ENCODE measurements at places on chromosomes 12 and 14.

DNA sequence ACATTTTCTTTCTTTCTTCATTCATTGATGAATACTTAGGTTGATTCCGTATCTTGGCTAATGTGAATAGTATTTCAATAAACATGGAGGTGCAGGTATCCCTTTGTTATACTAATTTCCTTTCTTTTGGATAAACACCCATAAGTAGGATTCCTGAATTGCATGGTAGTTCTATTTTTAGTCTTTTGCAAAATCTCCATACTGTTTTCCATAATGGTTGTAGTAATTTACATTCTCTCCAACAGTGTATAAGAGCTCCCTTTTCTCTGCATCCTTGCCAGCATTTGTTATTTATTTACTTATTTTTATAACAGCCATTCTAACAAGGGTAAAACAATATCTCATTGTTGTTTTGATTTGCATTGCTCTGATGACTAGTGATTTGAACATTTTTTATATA lies 36.6 kb downstream of the PIK3C2G start:
- DNase-seq, result no peak

DNA sequence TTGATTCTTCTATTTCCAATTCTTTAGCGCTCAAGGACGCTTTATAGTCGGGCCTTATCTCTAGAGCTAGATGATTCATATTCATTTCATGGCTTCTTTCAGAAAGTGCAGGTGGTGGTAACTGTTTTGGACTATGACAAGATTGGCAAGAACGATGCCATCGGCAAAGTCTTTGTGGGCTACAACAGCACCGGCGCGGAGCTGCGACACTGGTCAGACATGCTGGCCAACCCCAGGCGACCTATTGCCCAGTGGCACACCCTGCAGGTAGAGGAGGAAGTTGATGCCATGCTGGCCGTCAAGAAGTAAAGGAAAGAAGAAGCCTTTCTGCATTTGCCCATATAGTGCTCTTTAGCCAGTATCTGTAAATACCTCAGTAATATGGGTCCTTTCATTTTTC lies 241.9 kb downstream of the PAWR start:
- no peak for DNase-seq

DNA sequence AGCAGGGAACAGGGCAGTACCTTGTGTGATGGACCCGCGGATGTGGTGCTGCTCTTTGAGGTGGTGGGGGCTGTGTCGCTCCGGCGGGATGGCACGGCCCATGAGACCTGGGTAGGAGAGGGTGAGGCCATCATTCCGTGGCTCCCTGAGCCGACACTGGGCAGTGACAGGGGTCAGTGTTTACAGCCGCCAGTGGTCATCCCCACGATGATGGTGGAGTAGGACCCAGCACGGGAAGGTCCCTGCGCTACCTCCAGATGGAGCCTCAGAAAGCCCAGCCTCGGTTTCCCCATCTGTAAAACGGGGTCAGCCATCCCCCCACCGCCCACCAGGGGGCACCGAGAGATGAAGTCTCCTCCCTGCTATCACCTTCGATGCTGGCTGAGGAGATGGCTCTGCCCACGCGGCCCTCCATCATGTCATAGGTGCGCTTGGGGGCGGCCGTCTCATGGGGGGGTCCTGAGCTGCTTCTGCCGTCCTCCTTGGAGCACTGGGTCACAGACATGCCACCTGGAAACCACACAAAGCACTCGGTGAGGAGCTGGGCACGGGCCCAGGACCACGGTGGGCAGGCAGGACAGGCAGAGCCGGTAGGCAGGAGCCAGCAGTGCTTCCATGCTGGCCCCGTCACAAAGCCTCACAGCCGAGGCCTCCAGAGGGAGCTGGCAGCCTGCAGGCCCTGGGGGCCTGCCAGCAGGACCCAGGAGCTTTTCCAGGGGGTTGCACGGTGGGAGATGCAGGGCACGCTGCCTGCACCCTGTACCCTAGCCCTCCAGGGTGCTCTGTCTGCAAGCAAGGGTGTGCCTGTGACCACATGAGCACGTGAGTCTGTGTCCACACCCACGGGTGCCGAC lies 53.1 kb downstream of the RFLNA start:
- peak; percentile 38 for DNase-seq

- peak; percentile 69 for DNase-seq
Observed at GRCh38 chr14:68782091-68782981, 10.5 kb downstream of the ZFP36L1 start.

- no peak for DNase-seq
Observed at GRCh38 chr12:29717540-29718100, 66.1 kb downstream of the TMTC1 start.

DNA sequence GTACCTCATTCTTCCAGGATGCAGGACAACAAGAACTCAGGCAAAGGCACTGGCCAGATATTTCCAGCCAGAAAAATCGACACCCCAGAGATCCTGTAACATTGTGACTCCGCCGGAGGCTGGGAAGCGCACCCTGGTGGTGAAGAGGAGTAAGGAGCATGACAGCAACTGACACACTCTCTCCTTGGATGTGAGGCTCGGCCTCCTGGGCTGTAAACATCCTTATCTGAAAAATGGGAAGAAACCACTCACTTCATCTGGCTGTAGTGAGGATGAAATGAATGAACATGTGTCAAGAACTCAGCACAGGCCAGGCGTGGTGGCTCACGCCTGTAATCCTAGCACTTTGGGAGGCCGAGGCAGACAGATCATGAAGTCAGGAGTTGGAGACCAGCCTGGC lies 27.5 kb downstream of the TCHP start:
- peak; percentile 58 for DNase-seq

GRCh38 chr12:108194585-108194984 lies 65.5 kb downstream of the WSCD2 start:
- DNase-seq, result no peak

- no peak for DNase-seq
Observed at GRCh38 chr14:100615736-100616695, 28.8 kb upstream of the BEGAIN start.

DNA sequence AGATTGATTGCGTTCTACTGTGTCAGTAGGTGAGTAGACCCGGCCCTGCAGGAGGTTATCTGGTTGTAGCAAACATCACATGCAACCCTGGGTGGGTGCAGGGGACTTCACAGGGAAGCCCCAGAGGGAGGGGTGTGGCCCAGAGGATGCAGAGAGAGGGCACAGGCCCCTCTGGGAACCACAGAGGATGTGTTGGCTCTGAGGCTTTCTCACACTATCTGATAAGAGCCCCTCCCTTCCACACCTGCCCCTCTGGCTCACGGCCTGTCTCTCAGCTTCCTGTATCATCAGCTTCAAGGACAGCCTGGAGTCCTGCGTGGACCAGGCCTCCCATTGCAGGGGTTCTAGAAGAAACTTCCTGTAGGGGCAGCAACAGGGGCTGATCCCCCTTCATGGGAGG lies 101.9 kb downstream of the RIN3 start:
- peak; percentile 51 for DNase-seq

GRCh38 chr14:92389598-92390158 lies 66.7 kb downstream of the SLC24A4 start:
- DNase-seq, result no peak

DNA sequence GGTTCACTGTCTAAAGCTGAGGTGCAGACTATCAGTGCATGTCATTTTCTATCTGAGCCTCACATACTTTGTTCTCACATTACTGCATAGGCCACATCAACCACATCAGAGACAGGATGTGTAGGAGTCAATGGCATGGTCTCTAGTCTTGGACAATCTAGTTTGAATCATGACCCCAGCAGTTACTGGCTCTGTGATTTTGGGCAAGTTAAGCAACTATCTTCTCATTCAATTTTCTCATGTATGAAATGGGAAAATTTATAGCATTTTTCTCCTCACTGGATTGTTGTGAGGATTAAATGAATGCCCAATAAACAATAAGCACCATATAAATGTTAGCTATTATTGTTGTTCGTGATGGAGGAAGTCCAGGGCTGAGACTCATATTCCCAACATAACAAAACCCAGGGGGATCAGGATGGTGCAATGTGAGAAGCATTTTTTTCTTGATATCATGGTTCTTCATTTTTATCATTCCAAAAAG lies 432.6 kb downstream of the LRIG3 start:
- DNase-seq, result no peak

GRCh38 chr14:95097385-95097784 lies 59.9 kb downstream of the DICER1 start:
- DNase-seq, result no peak

GRCh38 chr14:36006623-36007022 lies 169.9 kb downstream of the PTCSC3 start:
- DNase-seq, result no peak

DNA sequence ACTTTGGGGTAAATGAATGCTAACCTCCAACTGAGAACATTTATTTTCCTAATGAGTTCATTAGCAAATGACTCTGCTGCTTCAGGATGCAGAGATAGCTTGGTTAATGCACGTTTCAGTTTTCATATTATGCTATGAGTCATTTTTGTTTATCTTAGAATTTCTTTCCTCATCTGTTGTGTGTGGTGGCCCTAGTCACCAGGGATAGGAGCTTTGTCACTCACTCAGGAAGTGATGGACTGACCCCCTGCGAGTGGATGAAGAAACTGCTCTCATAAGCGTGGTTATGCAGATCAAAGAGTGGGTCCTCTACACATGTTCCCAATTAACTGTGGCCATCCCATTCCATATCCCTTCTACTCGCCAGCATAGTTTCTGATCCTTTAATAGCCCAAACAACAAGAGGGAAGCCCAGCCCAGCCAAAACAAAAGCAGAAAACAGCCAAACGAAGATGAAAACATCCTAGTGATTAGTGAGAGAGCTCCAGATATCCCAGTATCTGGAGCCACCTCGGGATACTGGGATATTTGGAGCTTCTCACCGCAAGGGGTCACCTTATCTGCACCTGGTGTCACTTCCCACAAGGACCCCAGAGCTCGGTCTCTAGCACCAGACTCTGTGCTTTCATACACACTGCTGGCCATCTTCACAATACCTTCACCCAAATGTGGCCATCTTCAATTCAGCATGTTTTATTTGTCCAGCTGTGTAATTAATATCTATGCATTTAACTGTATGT lies 8.6 kb downstream of the TC2N start:
- no peak for DNase-seq

DNA sequence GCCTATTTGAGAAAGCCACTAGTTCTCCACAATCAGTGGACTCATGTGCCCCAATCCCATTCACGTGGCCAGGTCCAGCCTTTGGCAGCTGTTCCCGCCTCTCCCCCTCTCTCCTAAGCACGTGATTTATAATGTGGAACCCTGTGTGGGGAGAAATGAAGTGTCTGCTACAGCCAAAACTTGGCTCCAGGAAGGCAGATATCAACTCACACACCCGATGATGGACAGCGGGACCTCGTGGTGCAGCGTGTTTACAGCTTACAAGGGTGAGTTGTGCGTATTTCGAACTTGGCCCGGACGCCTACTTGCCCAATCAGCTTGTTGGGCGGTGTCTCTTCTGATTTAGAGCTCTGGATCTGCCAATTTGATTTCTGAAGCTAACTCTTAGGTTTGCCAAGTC lies 38.1 kb upstream of the FAM181A start:
- DNase-seq, result no peak

GRCh38 chr12:130013771-130014484 lies 110.1 kb upstream of the TMEM132D start:
- DNase-seq, result peak; percentile 67

GRCh38 chr14:64711039-64711438 lies 6.8 kb downstream of the PLEKHG3 start:
- no peak for DNase-seq

GRCh38 chr12:1282670-1283315 lies 291.8 kb downstream of the ERC1 start:
- no peak for DNase-seq

DNA sequence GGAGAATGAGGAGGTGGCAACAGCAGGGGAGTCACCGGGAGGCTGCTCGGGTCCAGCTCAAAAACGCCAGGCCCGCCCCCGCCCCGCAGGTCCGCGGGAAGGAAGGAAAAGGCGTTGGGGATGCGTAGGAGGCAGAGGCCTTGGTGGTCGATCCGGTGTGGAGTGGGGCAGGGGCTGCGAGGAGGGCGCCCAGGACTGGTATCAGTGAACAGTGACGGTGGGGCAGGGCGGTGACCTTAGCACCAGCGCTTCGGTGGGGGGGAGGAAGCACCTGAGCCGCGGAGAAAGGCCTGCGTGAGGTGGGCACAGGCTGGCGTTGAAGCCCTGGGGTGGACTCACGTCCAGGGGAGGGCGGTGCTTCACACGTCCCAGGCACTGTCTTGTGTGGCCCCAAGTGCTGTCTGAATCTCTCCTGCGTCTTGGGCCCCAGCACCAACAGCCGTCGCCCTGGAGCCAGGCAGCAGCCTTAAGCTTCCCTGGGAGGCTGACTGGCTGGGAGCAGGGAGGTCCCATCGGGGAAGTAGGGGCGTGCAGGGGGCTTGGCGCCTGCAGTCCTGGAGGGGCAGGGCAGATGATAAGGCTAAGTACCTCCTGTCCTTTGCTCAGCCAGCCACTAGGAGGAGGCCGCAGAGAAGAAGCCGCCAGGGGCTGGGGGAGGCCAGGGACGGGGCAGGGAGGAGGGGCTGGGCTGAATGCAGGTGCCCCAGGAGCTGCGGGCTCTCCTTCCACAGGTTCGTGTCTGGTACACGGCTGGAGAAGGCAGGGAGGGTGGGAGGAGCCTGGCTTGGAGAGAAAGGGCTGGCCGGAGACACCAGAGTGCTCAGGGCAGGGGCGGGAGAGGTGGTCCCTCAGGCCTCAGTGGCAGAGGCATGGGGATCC lies 26.5 kb downstream of the ZBTB42 start:
- peak; percentile 70 for DNase-seq

- no peak for DNase-seq
Observed at GRCh38 chr12:63070709-63071108, 80.3 kb downstream of the AVPR1A start.

DNA sequence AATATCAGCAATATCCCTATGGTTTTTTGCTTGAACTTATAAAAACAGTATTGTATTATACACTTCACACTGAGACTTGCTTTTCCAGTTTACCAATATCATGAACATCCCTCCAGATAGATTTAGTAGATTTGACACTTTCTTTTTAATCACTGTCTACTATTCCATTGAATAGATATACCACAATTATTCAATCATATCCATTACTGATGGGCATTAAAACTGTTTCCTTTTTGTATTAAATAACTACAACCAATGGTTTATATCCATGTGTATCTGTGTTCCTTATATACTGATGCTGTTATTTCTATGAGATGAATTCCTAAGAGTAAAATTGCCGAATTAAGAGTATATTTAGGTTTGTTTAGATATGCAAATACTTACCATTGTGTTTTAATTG lies 13.0 kb upstream of the DHRS7 start:
- DNase-seq, result no peak

- no peak for DNase-seq
Observed at GRCh38 chr14:37118673-37119366, 53.6 kb downstream of the SLC25A21 start.

- no peak for DNase-seq
Observed at GRCh38 chr14:95935228-95935822, 58.7 kb downstream of the TUNAR start.

Data from stimulated activated CD4-positive, alpha-beta T cell treated with anti-CD3 and anti-CD28 coated beads, Interleukin-15, amount 100 ng/mL, for 24 hours (primary cell).